ENCODE measurements at places on chromosomes 2 and 18.

DNA sequence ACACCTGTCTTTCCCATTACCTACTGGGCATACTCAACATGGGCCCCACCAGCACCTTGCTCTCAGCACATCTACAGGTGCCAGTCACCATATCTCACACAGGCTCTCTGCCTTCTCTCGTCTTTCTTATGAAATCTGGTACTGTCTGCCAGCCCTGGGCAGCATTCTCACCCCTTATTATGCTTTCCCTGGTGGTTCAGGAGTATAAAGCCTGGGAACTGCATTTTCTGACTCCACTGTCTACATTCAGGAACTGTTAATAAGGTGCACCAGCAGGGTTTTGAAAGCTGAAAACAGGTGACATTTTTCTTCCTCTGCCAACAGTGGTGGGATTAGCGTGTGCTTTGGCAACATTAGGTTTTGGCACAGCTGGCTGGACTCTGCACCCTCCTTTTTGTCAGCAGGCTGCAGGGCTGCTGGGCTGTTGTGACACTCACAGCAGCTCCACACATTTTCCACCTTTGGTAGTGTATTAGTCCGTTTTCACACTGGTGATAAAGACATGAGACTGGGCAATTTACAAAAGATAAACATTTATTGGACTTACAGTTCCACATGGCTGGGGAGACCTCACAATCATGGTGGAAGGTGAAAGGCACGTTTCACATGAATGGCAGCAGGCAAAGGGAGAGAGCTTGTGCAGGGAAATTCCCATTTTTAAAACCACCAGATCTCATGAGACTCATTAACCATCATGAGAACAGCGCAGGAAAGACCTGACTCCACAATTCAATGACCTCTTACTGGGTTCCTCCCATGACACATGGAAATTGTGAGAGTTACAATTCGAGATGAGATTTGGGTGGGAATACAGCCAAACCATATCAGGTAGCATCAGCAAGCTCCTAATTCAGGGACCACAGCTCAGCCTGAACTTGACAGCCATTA lies 343.1 kb upstream of the LYPD1 start:
- no peak overlapping the region for H3K27ac ChIP-seq
- no peak for DNase-seq
- H3K36me3 ChIP-seq: no peaks in the 10 kb centered on the region
- no peaks in the 10 kb centered on the region for H3K27me3 ChIP-seq
- H3K4me1 ChIP-seq: no peaks in the 10 kb centered on the region

DNA sequence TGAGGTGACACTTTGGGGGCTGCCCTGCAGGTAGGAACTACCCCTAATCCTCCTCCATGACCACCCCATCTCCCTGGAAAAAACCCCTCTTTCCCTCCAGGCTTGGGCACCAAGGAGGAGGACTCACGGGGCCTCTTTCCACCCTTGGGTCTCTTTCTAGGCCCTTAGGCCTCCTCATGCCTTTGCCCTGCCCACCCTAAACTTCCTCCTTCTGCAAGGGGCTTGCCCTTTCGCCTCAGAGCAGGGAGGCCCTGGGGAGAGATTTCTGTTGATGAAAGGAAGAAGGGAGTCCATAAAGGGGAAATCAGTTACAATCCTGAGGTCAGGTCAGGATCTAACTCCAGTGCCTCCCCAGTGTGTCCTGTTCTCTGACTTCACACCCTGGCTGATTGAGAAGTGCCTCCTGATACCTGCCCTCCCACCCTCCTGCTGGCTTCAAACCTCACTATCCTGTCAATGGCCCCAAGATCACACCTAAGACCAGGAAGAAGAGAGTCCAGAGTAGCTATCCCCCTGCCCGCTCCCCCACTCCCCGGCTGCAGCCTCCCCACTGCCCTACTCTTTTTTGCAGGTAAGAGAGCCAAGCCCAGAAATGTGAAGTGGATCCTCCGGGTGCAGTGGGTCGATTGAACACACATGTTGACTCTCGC lies 16.7 kb upstream of the TNS1 start:
- no peak overlapping the region for H3K4me3 ChIP-seq
- no peaks in the 10 kb centered on the region for H3K4me1 ChIP-seq
- H3K27me3 ChIP-seq: peaks cover 4% of the 10 kb centered on the region
- H3K27ac ChIP-seq: no peak overlapping the region

DNA sequence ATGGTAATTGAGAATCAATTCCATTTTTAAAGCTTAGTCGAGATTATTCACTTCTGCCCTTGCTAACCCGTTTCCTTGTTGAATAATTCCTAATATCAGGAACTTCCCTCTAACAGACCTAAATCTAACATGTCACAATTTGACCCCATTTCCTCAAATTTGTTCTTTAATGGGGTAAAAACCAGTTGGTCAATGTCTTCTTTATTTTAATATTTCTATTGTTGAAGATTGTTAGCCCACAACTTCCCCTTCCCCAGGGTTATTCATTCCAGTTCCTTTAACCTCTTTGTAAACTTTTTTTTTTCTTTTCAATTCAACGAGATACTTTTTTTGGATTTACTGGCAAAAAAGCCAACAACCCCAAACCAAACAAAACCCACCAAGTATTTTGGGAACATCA lies 7.3 kb downstream of the TNFRSF11A start:
- no peak overlapping the region for H3K4me3 ChIP-seq
- H3K27me3 ChIP-seq: peaks cover 78% of the 10 kb centered on the region
- peaks cover 3% of the 10 kb centered on the region for H3K4me1 ChIP-seq
- peaks cover 9% of the 10 kb centered on the region for H3K36me3 ChIP-seq
- no peak for DNase-seq

DNA sequence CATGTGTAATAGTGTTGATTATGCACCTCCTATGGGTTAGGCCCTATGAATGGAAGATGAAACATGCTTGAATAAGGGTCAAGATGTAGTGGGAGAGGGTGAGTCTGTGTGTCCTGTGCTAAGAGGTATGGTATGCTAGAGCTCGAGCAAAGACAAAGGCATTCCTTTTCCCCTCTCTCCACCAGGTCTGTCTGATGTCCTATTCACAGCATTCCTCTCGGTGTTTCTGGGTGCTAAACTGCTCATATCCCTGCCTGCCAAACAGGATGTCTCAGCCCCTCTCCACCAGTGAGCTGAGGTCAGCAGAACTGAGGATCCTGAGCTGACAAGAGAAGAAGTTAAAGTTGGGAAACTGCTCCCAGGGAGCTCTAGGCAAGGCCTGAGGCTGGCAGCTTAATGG lies 344.9 kb downstream of the TSN start:
- no peak for DNase-seq
- no peaks in the 10 kb centered on the region for H3K27me3 ChIP-seq
- no peak overlapping the region for H3K27ac ChIP-seq
- H3K4me3 ChIP-seq: no peak overlapping the region

GRCh38 chr18:3329872-3330271 lies 67.9 kb downstream of the MYL12B start:
- H3K4me3 ChIP-seq: no peak overlapping the region
- DNase-seq: no peak
- peaks cover 8% of the 10 kb centered on the region for H3K27me3 ChIP-seq

- H3K27ac ChIP-seq: no peak overlapping the region
- no peak overlapping the region for H3K4me3 ChIP-seq
- H3K36me3 ChIP-seq: no peaks in the 10 kb centered on the region
- DNase-seq: no peak
- H3K27me3 ChIP-seq: no peaks in the 10 kb centered on the region
Observed at GRCh38 chr18:13416848-13417247, 198.3 kb downstream of the LDLRAD4 start.

DNA sequence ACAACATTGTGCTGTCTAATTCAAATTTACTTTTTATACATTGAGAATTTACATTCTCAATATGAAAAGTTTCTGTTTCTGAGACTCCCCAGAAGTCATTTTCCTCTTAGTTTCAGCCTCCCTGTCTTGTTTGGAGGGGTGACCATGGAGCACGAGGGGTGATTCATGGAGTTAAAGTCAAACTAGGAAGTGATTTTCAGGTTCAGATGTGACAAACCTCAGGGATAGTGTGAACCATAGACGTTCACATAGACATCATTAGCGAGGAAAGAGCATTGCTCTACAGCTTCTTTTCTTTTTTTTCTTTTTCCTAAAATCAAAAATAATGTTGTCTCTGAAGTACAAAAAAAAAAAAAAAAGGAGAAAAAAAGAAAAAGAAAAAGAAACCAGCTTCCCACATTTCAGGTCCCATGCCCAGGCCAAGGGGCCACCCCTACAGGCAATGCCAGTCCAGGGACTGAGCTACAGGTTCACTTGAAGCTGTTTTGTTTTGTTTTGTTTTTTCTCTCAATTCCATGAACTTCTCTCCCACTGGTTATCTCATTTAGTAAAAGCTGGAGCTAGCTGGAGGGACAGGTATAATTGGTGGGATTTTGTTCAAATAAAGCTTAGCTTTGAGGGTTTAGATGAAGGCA lies 18.1 kb upstream of the LCLAT1 start:
- peak overlapping the region; percentile 57 for H3K27ac ChIP-seq
- no peaks in the 10 kb centered on the region for H3K36me3 ChIP-seq
- DNase-seq: no peak
- H3K4me1 ChIP-seq: peaks cover 13% of the 10 kb centered on the region
- H3K27me3 ChIP-seq: no peaks in the 10 kb centered on the region

DNA sequence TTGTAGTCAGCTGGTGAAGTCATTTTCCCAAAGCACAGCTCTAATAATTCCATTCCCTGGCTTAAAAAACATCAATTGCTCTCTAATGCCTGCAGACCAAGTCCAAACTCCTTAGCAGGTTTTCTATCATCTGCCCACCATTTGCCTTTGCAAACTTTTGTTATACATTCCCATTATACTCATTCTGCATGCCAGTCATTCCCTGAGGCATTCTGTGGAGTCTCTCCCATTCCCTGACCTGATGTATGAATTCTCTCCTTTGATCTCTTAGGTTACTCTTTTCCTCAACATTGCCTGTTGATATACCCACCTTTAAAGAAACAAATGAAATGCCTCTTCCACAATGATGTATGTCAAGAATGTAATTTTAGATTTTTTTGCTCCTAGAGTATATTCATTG lies 852.0 kb upstream of the FSHR start:
- no peaks in the 10 kb centered on the region for H3K27me3 ChIP-seq
- no peaks in the 10 kb centered on the region for H3K36me3 ChIP-seq

DNA sequence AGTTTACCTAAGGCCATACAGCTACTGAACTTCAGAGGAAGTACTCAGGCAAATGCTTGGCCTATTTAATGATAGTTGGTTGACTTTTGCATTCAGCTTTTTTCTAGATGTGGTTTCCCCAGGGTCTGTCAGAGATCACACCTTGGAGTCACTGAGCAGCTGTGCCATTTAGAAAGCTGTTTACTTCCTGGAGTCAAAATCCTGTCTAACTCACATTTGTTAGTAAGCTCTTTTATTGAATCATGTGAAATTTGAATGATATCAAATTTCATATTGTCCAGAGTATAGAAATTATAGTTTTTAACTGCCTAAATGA lies 7.6 kb upstream of the TRIB2 start:
- no peaks in the 10 kb centered on the region for H3K36me3 ChIP-seq
- H3K4me3 ChIP-seq: peak overlapping the region; percentile 67
- H3K27me3 ChIP-seq: no peaks in the 10 kb centered on the region
- H3K27ac ChIP-seq: peak overlapping the region; percentile 93
- peak; percentile 38 for DNase-seq

- no peak overlapping the region for H3K27ac ChIP-seq
- H3K36me3 ChIP-seq: no peaks in the 10 kb centered on the region
- no peak for DNase-seq
Observed at GRCh38 chr18:27685807-27686412, 491.0 kb downstream of the CDH2 start.

GRCh38 chr18:48923746-48924629 lies 26.8 kb downstream of the SMAD7 start:
- no peak for DNase-seq
- no peaks in the 10 kb centered on the region for H3K27me3 ChIP-seq
- H3K36me3 ChIP-seq: peaks cover 99% of the 10 kb centered on the region
- peaks cover 77% of the 10 kb centered on the region for H3K4me1 ChIP-seq
- H3K27ac ChIP-seq: peak overlapping the region; percentile 97
- H3K4me3 ChIP-seq: peak overlapping the region; percentile 87

- no peak overlapping the region for H3K4me3 ChIP-seq
- peaks cover 13% of the 10 kb centered on the region for H3K27me3 ChIP-seq
- H3K4me1 ChIP-seq: no peaks in the 10 kb centered on the region
- DNase-seq: no peak
- no peaks in the 10 kb centered on the region for H3K36me3 ChIP-seq
Observed at GRCh38 chr18:59047321-59048047, 92.2 kb upstream of the SEC11C start.
